ENCODE measurements at places on chromosomes 16 and 17.

DNA sequence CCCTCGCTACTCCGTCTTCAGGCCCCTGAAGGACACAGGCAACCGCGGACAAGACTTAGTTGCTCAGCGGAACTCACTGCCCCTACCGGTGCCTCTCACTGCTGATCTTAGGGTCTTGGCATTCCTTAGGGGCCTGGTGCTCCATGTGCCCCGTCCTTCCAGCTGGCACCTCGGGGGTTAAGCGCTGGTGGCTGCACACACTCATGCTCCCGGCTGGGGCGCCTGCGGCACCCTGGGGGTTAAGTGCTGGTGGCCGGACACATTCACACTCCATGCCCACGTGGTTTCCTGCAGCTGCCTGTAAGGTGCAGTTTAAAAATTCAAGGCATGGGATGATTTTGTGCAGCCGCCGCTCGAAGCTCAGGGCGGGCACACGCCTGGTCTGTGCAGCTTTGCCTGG, 45.1 kb downstream of the BAIAP2 start:
- no peak for DNase-seq

DNA sequence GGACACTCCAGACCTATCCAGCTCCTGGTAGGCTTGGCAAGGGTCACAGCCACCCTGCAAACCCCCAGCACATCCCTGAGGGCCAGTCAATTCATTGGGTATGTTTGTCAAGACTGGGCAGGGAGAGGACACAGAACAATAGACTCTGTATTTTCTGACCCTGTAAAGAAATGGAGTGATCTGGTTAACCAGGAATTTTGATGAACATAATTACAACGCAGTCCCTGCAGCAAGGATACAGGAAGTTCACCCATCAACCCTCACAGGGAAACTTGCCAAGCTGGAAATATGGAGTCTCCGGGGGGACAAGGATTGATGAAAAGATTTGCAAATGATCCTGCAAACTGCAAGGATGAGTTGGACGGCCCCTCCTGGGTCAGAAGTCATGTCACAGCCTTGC, 126.1 kb upstream of the RCVRN start:
- DNase-seq, result no peak

GRCh38 chr17:28570716-28571360, 486 bp downstream of the PIGS start:
- DNase-seq, result peak; percentile 40

DNA sequence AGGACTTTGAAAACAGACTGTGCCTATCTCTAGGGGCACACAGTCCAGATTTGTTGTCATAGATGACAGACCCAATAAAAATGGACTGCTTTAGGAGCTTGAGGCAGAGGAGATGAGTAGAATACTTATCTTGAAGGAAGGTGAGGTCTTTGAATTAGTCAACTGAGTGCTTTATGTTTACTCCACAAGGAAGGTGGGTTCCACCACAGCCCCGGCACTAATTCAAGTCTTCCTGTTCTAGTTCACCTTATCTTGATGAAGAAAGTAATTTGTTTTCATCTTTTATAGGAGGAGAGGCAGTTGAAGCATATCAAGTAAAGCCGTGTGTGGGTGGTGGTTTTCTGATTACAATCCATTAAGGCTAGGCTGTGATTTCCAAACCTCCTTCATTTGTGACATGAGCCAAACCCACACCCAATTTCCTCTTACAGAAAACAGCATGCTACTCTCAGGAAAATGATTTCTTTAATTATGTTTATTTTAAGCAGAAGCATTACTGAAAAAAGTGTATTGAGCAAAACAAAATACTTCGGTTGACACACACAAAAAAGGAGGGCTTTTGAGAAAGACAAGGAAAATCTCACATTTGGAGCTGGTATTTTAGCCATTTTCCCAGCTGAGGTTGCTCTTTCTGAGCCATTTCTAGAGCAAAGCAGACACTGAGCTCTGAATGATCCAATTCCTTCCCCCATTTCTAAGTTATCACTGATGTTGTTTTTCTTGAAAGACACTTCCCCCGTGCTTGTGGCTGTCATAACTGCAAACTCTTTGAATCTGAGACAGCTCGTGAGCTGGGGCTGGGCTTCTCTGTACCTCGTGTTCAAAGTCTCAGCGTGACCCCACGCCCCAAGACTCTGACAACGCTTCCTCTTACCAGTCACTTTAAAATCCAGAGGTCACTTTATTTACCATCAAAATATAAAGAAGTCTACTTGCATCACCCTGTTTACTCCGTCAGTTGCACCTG, 35.4 kb downstream of the CDRT15 start:
- DNase-seq, result peak; percentile 40

GRCh38 chr16:85514598-85515318, 98.4 kb upstream of the GSE1 start:
- DNase-seq, result no peak

DNA sequence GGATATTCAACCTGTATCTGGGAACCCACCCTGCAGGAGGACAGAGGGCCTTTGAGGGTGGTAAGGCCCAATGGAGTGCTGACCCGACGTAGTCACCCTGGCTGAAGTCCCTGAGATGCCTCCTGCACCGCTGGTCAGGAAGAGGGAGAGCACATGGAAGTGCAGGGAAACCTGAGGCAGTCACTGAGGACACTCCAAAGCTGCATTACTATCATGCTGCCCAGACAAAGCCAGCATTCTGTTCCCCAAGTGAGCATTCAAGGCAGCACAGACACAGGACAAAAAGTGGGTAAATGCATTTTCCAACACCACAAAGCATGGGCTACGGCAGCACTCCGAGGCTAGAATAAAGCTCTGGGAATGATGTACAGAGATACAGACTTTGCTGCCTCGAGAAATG, 46.8 kb upstream of the BCAR1 start:
- no peak for DNase-seq

All from activated CD4-positive, alpha-beta T cell treated with anti-CD3 and anti-CD28 coated beads for 4 hours (primary cell).